ENCODE measurements at places on chromosomes 6 and 20.

DNA sequence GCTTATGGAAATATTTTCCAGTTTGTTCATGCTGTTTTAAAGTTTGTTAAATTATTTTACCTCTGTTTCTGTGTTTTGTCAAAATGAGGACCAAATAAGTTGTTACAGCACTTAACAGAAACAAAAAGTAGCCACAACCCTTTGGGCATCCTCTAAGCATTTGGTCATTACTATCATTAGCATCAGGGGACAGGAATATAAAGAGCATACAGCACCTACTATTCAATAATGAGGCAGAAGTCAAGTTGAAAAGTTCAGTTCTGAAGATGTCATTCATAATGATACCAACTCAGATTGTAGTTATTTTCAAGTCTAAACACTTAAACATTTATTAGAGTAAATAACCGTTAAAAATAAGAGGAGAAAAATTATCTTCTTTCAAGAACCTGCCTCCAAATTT is 862.3 kb upstream of the FLRT3 start:
- no peak for DNase-seq
- H3K4me1 ChIP-seq: no peaks in the 10 kb centered on the region
- no peak overlapping the region for H3K4me3 ChIP-seq
- H3K36me3 ChIP-seq: no peaks in the 10 kb centered on the region
- H3K27me3 ChIP-seq: no peaks in the 10 kb centered on the region
- H3K27ac ChIP-seq: no peak overlapping the region

- H3K27ac ChIP-seq: peak overlapping the region; percentile 20
- peaks cover 94% of the 10 kb centered on the region for H3K36me3 ChIP-seq
- peaks cover 10% of the 10 kb centered on the region for H3K4me1 ChIP-seq
- no peaks in the 10 kb centered on the region for H3K27me3 ChIP-seq
These were observed 40.4 kb downstream of the TTI1 start for GRCh38 chr20:37992802-37993409.

DNA sequence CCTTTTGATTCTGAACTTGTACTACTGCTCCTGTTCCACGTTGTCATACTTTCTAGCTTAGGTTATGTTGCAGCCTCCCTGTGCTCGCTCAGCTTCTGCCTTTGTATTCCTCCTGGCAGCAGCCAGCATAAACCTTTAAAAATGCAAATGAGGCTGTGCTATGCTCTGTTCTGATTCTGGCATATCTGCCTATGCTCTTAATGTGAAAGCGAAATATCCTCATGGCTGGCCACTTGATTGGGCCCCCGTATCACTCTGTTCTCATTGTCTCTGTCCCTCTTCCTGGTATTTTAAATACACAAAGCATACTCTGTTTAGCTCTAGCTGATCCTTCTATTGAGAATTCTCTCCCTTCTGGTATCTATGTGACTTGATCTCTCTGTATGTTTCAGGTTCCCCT is 139.0 kb downstream of the JARID2 start:
- H3K27me3 ChIP-seq: no peaks in the 10 kb centered on the region
- no peak overlapping the region for H3K4me3 ChIP-seq
- no peak overlapping the region for H3K27ac ChIP-seq
- H3K36me3 ChIP-seq: no peaks in the 10 kb centered on the region
- peaks cover 35% of the 10 kb centered on the region for H3K4me1 ChIP-seq
- DNase-seq: no peak

DNA sequence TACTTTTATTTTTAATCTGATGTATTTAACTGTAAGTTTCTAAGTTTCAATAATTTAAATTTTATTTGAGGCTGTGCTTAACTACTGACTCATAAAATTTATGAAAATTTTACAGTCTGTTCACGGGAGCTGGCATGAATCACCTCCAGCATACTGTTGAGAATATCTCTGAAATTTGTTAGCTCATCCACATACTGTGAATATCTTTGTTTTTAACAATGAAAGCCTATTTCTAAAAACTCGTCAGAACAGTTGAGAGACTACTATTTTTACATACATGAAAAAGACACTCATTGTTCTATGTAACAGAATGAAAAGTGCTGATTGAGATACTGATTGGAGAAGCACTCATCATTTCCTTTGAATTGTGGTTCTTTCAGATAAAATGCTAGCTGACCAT is 749.3 kb downstream of the TENT5A start:
- DNase-seq: no peak
- no peak overlapping the region for H3K4me3 ChIP-seq
- no peaks in the 10 kb centered on the region for H3K36me3 ChIP-seq
- H3K4me1 ChIP-seq: no peaks in the 10 kb centered on the region

GRCh38 chr6:127073222-127073621 is 45.2 kb upstream of the RSPO3 start:
- no peaks in the 10 kb centered on the region for H3K27me3 ChIP-seq
- H3K27ac ChIP-seq: no peak overlapping the region
- DNase-seq: no peak
- no peaks in the 10 kb centered on the region for H3K36me3 ChIP-seq

DNA sequence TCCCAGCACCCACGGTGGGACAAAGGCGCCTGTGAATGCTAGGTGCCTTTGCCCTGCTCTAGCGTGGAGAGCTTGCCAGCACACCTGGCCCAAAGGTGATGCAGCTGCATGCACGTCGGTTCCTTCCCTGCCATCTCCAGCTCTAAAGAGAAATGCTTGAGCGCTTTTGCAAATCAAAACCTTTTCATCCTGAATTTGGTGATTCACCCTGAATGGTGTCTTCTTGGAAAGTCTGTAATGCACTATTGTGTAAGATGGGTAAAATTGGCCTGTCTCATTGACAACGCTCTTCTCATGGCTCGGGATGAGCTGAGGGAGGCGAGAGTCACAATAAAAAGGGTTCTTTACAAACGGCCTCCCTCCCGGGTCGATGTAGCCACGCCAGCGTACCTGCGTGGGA is 103.1 kb upstream of the ID4 start:
- no peak for DNase-seq
- H3K4me1 ChIP-seq: no peaks in the 10 kb centered on the region
- H3K36me3 ChIP-seq: no peaks in the 10 kb centered on the region
- H3K27me3 ChIP-seq: no peaks in the 10 kb centered on the region

DNA sequence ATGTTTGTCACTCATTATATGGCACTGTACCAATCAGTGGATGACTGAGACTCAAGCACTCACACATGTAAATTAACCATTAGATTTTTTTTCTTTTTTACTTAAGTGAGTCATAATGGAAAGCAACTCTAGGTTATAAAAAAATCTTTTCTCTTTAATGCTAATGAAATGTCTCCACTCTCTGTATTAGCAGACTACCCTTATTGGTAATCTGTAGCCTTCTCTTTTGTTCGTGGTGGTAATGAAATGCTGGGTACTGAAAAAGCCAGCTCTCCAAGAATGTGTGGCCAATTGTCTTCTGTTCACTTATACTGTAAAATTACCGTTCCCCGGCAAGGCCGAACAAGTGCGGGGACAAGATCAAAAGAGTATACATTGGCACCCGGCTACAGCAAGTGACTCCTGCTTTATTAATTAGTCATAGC is 69.0 kb downstream of the AFG1L start:
- H3K4me1 ChIP-seq: peaks cover 10% of the 10 kb centered on the region
- no peak for DNase-seq
- no peaks in the 10 kb centered on the region for H3K27me3 ChIP-seq
- H3K27ac ChIP-seq: peak overlapping the region; percentile 65

DNA sequence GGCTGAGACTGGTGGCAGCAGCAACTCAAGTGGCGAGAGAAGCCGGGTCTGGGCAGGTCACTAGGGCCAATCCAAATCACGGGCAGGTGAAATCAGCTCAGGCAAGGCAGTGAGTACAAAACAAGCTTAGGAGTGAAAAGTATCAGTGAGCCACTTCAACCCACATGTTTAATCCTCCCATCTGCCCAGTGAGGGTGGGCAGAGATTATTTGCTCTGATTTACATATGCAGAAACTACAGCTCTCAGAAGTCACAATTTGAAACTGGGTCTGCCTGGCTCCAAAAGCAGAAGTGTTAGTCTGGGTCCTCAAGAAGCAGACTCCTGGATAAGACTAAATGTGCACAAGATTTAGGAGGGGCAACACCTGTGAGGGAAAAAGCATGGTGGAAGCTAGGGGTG is 173.7 kb upstream of the LRFN2 start:
- no peak overlapping the region for H3K4me3 ChIP-seq
- no peaks in the 10 kb centered on the region for H3K36me3 ChIP-seq
- H3K27me3 ChIP-seq: peaks cover 20% of the 10 kb centered on the region
- DNase-seq: no peak

DNA sequence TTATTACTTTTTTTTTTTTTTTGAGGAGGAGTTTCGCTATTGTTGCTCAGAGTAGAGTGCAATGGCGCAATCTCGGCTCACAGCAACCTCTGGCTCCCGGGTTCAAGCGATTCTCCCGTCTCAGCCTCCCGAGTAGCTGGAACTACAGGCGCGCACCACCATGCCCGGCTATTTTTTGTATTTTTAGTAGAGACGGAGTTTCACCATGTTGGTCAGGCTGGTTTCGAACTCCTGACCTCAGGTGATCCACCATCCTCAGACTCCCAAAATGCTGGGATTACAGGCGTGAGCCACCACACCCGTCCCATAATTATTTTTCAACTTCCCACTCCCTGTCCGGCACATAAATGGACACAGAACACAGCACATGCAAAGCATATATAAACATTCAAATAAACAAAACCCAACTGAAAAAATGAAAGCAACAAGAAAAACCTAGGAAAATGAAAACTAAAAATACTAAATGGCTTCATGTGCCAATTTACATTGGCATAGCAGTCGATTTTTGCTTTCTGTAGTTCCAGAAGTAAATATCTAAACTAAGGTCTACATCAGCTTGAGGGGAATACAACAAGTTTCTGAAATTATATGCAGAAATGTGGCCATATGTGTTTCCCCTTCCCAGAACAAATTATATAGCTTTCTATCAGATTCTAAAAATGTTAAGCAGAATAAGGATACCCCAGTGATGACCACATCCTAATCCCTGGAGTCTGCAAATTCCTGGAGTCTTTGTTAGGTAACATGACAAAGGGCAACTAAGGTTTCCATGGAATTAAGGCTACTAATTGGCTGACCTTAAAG is 113.9 kb downstream of the HFE start:
- H3K4me3 ChIP-seq: peak overlapping the region; percentile 35
- no peak for DNase-seq
- no peaks in the 10 kb centered on the region for H3K27me3 ChIP-seq
- H3K36me3 ChIP-seq: peaks cover 28% of the 10 kb centered on the region
- H3K27ac ChIP-seq: peak overlapping the region; percentile 99

DNA sequence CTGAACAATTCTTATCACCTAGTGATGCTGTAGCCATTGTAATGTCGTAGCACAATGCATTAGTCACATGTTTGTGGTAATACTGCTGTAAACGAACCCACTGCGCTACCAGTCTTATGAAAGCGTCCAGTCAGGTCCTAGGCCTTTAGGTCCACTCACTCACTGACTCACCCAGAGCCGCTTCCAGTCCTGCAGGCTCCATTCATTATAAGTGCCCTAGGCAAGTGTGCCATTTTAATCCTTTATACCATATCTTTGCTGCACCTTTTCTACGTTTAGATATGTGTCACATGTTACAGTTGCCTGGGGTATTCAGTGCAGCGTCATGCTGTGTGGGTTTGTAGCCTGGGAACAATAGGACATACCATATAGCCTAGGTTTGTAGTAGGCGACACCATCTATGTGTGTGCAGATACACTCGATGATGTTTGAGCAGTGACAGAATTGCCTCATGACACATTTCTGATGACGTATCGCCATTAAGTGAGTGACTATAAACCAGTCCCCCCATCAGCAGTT is 15.4 kb downstream of the IGF2R start:
- H3K27ac ChIP-seq: peak overlapping the region; percentile 46
- H3K27me3 ChIP-seq: no peaks in the 10 kb centered on the region
- H3K4me3 ChIP-seq: no peak overlapping the region

DNA sequence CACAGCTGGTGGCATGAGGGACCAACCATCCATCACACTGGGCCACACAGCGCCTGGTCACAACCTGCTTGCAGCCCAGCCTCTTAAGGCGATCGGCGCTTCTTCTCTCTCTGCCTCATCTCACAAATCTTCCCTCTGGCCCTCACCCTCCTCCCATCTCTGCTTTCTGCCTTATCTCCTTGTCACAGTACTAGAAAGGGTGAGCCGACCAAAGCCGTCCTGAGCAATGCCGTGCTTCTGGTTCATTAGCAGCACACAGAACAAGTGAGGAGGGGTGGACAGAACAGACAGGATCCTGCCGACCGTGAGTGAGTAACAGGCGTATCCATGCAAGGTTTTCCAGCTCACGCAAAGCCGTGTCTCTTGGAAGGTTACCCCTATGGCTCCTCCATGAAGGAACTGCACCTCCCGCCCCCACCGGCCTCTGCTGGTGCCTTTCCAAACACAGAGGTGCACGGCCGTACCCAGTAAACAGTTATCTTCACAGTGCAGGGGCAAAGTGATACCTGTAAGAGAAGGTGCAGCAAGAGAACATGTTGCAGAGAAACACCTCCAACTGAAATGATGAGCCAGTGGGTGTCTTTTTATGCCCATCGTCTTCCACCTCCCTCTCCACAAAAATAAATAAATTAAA is 331.7 kb downstream of the FARS2 start:
- H3K27ac ChIP-seq: no peak overlapping the region
- H3K4me1 ChIP-seq: peaks cover 5% of the 10 kb centered on the region
- DNase-seq: peak; percentile 64
- H3K27me3 ChIP-seq: no peaks in the 10 kb centered on the region
- H3K36me3 ChIP-seq: no peaks in the 10 kb centered on the region

GRCh38 chr20:6768228-6769140 is 998 bp downstream of the BMP2 start:
- no peak overlapping the region for H3K27ac ChIP-seq
- no peak for DNase-seq
- no peaks in the 10 kb centered on the region for H3K36me3 ChIP-seq
- no peak overlapping the region for H3K4me3 ChIP-seq

GRCh38 chr6:56491606-56492328 is 150.9 kb downstream of the DST start:
- H3K27me3 ChIP-seq: no peaks in the 10 kb centered on the region
- no peaks in the 10 kb centered on the region for H3K4me1 ChIP-seq
- no peak overlapping the region for H3K4me3 ChIP-seq
- peak; percentile 12 for DNase-seq
- no peak overlapping the region for H3K27ac ChIP-seq
- H3K36me3 ChIP-seq: peaks cover under 1% of the 10 kb centered on the region

GRCh38 chr6:27608916-27609883 is 136.3 kb upstream of the ZNF184 start:
- peaks cover 1% of the 10 kb centered on the region for H3K4me1 ChIP-seq
- no peak overlapping the region for H3K4me3 ChIP-seq
- no peak overlapping the region for H3K27ac ChIP-seq

GRCh38 chr6:56690519-56691285 is 48.0 kb upstream of the DST start:
- H3K4me1 ChIP-seq: no peaks in the 10 kb centered on the region
- no peak overlapping the region for H3K27ac ChIP-seq
- no peaks in the 10 kb centered on the region for H3K27me3 ChIP-seq
- H3K4me3 ChIP-seq: no peak overlapping the region
- no peaks in the 10 kb centered on the region for H3K36me3 ChIP-seq
- no peak for DNase-seq
